ENCODE measurements at places on chromosomes 11 and 22.

- no peak for DNase-seq
These were observed 15.7 kb downstream of the PLAAT3 start for GRCh38 chr11:63598556-63598955.

- DNase-seq: no peak
These were observed 3.9 kb upstream of the PIWIL4 start for GRCh38 chr11:94563176-94563847.

- no peak for DNase-seq
These were observed 385 bp downstream of the TST start for GRCh38 chr22:37018815-37019308.

- DNase-seq: no peak
These were observed 20.8 kb downstream of the POU2AF1 start for GRCh38 chr11:111358038-111359001.

DNA sequence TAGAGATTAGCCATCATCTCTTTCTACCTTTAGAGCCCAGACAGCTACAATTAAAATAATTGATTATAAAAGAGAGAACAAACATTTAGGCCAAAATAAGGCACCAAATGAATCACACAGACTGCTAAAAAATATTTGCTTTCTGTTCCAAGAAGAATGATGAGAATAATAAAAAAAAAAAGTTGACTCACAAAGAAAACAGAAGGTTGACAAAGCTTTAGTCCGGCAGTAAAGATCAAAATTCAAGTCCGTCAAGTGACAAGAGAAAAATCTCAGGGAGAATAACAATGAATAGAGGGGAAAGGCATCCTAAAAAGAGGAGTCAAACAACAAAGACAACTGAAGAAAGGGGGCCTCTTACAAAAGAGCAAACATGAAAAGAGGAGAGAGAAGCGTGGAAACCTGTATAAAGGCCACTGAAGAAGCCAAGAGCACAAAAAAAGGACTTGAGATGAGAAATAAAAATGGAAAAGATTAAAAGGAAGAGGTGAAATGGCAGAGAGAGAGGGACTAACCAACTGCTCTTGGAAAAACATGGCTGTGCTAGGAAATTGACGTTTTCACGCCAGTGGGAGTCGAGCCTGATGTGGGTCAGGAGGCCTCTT is 910.2 kb downstream of the OPCML start:
- DNase-seq: no peak

DNA sequence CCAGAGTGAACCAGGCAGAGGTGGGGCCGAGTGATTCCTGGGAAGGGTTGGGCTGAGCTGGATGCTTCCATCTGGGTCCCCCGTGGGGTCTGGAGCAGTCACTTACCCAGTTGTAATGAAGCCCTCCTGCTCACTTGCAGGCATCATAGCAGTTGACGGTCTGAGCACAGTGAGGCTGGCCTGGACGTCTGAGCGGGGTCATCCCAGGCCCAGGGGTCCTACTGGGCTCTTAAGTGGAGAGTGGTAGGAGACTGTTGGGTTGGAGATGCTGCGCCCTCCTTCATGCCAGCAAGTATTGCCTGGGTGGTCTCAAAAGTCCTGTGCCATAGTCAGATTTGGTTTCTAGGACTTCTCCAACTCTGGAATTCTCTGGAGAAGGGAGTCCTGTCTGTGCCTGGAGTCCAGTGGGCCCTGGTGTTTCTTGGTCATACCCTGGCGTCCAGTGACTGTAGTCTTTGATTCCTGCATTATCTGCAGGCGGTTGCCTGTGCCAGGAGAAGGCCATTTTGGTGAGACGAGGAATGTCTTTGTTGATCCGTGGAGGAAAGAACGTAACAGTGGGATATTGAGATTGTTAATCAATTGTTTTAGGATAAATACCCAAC is 82.3 kb downstream of the TBC1D22A start:
- no peak for DNase-seq

Measured in activated T-helper 1 cell treated with anti-CD3 and anti-CD28 coated beads, Interleukin-2, amount 50 U/mL, for 16 hours (primary cell).